ENCODE measurements at places on chromosomes 12 and 14.

DNA sequence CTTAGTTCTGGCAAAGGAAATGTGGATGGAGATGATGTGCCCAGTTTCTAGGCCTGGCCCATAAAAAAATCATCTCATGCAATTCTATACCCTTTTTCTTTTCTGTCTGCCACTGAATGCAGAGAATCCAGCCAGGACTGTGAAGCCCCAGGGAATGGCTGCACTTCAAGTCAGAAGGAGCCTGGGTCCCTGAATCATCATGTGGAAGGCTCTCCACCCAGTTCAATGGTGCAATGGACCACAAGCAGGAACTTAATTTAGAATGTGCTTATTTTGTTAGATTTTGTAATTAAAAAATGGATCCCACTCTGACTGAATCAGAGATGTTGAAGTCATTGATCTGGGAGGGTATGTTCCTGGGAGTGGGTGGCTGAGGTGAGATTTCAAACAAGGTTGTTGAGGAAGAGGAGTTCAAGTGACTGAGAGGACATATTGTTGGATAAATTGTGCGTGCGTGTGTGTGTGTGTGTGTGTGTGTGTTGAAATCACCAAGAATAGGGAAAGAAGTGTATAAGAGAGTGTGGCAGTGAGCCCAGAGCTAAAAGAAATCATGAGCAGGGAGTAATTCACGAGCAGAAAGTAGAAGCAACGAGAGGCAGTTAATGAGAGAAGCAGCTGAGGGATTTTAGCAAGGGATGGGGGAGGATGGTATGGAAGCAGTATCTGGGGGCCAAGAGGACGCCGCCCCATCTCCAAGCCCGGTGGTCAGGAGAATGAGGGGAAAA, 125.4 kb downstream of the TMX1 start:
- DNase-seq = no peak

- DNase-seq = no peak
Measured at GRCh38 chr12:117671734-117672133, 297.1 kb downstream of the KSR2 start.

DNA sequence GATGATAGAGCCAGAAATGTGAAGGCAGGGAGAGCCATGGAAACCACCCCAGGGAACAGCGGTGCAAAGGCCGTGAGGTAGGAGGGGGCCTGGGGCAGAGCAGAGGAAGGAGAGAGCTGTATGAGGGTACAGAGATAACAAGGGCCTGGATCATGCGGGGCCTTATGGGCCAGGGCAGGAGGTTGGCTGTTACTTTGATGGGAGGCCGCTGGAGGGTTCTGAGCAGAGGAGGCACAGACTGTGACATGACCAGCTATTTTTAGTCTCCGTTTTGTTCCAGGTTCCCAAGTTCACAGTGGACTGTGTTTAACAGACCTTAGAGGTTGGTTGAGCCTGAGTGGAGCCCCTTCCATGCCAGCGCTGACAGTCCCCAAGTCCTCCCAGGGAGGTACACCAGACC, 118.6 kb downstream of the GCH1 start:
- DNase-seq = no peak

GRCh38 chr12:128978067-128978466, 124.8 kb downstream of the GLT1D1 start:
- no peak for DNase-seq

DNA sequence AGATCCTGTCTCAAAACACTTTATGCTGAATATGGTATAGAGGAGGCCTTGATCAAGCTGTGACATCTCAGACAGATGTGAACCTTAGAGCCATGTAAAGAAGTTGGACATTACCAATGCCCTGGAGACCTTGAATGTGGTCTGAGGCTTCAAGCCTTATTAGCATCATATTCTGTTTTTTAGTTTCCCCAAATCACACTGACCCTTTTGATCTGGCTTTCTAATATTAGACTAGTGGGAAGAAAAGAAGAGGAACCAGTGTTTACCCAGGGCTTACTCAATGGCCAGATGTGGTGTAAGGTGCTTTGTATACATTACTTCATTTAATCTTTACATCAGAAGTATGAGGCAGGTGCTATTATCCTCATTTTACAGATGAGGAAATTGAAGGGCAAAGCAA, 10.6 kb upstream of the TBPL2 start:
- DNase-seq = no peak

GRCh38 chr12:9869307-9870161, at the start of gene CLEC2B:
CLEC2B (minus strand) TSS chr12:9869354.
- DNase-seq = peak; percentile 28

DNA sequence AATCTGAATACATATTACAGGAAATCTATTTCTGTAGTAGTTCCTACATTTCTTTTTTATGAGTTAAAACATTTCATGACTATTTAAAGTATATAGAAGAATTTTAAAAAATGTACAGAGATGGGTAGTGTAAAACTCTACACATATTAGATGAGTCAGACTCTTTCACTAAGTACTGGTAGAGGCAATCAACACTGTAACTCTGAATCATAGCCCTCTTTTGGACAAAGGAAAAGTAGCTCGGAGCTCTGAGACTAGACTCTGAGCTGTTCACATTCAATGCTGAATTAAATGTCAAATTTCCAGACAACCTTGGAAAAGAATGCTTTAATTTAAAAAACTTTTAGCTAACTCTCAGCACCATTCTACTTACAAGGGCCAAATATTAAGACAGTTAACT, 3.4 kb downstream of the PTCSC3 start:
- DNase-seq = no peak

GRCh38 chr12:108235197-108235984, 103.7 kb downstream of the CMKLR1 start:
- DNase-seq = no peak

- DNase-seq = no peak
Measured at GRCh38 chr12:105426766-105427165, 96.3 kb downstream of the C12orf75 start.

DNA sequence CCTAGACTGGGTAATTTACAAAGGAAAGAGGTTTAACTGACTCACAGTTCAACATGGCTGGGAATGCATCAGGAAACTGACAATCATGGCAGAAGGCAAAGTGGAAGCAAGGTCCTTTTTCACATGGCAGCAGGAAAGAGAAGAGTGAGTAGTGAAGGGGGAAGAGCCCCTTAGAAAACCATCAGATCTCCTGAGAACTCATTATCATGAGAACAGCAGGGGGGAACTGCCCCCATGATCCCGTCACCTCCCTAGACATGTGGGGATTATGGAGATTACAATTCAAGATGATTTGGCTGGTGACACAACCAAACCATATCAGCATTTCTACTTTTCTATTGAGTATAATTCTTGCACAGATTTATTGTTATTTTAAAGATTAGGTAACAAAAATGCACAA, 822.1 kb upstream of the FLRT2 start:
- no peak for DNase-seq

DNA sequence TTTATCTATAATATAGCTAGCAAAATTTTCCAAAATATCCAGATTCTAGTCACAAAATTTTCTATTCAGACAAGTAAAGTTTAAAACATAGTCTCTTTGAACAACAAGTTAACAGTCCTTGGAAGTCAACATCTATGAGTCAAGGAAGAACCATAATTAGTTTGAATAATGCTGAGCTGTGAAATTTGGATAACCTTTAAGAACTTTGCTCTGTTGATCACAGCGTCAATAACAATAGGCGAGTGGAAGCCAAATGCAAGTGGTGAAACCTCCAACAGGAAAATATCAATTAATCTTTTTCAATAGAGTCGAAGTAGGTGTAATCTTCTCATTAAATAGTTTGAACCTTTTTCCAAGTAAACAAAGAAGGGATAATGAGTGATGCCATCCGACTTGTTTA, 466.6 kb downstream of the FOXG1 start:
- no peak for DNase-seq

DNA sequence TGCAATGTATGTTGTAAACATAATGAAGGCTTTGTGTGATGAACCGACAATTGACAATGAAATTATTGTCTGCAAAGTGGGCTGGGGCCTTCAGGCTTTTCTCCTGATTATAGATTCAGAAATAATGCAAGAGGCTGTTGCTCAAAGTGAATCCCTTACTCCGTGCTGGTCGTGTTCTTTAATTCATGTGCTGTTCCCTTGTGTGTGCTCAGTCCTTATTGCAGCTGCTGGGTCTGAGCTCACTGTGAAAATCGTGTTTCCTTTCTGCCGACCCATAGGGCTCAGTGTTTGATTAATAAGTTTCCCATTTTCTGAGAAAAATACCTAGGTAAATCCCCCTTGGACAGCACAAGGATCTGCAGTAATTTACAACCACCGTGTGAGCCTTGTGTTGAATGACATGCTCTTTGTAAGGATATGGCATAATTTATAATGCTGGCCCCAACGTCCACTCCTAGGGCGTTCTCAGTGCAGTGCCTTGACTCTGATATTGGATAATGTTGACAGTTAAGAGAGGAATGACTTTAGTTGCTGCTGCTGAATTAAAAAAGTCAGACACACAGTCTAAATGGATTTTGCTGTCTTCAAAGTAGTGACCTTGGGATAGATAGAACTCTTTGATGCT, 81.6 kb downstream of the RGS6 start:
- no peak for DNase-seq

GRCh38 chr12:114671443-114672411, 12.2 kb downstream of the TBX3 start:
- peak; percentile 79 for DNase-seq

- DNase-seq = no peak
Measured at GRCh38 chr12:110256780-110257431, 24.1 kb upstream of the ATP2A2 start.

- DNase-seq = no peak
Measured at GRCh38 chr12:2957816-2958431, 1.3 kb upstream of the TEAD4 start.

- DNase-seq = no peak
Measured at GRCh38 chr14:98144964-98145363, 1127.0 kb downstream of the BCL11B start.

DNA sequence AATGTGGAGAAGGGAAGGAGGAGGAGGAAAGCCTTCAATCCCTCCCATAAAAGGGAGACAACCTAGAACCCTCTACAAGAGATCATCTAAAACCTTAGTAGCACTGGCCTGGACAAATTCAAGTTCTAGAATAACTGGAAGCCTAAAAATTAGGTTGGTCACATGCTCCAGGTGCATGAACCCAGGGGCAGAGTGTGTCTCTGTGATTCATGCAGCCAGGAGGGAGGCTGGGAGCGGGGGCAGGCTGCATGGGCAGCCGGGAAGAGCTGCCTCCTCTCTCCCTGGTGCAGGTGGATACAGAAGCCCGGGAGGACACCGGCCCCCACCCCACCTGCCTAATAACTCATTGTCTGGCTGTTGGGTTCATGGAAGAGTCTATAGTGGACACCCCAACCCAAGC, 38.6 kb downstream of the CCDC85C start:
- peak; percentile 32 for DNase-seq

DNA sequence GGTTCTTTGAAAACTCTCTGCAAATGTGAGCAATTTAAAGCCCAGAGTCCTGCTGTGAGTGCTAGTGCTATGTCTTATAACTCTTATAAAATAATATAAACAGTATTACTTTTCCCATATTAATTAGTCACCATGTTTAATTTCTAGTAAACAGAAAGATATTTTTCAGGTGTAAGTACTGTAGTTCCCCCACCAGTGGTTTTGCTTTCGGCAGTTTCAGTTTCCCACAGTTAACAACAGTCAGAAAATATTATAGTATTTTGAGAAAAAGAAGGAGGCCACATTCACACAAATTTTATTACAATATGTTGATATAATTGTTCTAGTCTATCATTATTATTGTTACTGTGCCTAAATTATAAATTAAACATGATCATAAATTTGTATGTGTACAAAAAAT, 800.5 kb downstream of the LRFN5 start:
- DNase-seq = no peak

DNA sequence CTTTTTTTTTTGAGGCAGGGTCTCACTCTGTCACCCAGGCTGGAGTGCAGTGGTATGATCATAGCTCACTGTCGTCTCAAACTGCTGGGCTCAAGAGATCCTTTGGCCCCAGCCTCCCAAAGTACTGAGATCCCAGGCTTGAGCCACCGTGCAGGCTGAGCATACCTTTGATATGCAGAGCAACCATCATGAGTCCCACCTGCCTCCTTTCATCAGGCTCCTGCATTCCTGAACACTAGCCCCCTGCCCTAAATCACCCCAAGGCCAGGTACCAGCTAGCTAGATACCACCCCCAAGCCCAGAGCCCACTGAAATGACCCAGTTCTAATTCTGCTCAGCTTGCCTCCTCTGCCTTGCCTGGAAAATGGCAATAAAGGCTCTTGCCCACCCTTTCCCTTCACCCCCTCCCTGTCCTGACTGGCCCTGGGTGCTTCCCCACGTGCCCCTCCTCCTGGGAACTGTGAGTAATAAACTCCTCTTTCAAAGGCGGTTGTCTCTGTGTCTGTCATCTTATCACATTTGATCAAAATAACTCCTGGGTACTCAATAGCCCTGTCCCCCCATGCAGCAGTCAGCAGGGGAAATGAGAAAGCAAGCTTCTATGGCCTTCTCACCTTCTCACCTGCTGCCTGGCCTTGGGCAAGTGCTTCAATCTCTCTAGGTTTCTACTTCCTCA, 6.4 kb upstream of the BRF1 start:
- DNase-seq = no peak

DNA sequence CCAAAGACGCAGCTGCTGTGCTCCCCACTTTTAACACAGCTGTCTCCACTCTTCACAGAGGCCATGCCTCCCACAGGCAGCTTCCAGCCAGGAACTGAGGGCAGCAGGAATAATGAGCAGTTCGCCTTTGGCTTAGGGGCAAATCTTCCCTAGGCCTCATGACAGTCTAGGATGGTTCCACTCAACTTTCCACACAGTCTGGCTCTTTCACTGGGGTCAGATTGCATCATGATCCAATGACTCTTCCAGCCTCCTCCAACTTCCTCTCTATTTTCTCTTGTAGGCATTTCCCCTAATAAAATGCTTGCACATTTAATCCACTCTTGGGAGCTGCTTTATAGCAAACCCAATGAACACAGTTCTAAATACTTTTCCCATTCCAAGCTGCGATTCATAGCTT, 271.6 kb upstream of the ATP2B1 start:
- DNase-seq = no peak

DNA sequence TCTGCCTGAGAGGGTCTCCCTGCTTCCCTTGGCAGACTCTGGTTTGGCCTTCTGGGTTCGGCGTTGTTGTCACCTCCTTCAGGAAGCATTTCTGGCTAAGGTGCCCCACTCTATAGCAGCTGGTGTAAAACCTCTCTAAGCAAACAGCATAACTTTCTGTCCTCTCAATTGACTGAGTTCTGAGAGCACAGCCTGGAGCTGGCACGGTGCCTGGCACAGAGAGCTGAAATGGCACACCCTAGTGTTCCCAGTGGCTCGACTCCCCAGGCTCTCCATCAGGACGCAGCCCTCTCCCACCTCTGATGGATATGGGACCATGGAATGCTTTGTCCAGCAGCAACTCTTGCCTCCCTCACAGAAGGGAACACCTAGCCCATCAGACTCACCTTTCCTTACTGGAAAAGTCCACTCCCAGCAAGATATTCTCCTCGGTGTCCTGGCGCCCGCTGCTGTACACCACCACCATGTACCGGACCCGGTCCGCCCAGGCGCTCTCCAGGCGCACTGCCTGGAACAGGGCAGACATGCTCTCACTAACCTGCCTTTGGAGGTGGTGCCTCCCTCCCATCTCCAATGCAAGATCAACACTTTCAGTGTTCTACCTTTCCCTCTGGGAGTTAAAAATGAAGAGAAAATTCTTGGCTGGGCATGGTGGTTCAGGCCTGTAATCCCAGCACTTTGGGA, 40.6 kb downstream of the SSH1 start:
- DNase-seq = no peak
